ENCODE measurements at places on chromosomes 2 and 18.

DNA sequence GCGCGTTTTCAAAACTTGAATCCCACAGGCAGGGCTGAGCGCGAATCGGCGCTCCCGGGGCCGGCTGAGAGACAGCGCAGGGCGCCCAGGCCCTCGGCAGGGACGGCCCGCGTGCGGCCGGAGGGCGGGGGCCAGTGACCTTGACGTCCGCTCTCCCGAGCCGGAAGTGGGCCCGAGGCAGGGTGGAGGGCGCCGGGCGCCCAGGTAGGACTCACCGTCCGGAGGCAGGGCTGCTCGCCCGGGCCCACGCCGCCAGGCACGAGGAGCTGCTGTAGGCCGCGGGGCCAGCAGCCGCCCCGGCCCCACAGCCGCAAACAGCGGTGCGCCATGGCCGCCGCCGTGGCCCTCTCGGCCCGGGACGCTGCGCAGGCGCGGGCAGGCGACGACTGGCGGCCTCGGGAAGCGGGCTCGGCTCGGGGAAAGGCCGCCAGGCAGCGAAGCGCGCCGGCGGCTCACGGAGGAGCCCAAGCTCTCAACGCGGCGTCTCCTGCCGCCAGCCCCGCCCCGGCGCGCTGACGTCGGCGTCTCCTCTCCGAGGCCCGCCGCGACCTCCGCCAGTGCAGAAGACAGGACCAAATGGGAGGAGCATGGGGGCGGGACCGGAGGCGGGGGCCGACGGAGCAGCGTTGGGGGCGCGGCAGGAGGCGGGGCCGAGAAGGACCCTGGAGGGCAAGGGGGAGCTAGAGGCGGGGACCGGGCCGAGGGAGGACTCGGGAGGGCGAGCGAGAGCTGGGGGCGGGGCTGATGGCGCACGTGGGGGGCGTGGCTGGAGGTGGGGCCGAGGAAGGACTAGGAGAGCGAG, at the start of gene AFG3L2:
Gene AFG3L2 (minus strand): TSS at position 474 of the 802 bp plus-strand sequence. CDS start 145 bp downstream, at position 329.
- DNase-seq, result peak; percentile 98

DNA sequence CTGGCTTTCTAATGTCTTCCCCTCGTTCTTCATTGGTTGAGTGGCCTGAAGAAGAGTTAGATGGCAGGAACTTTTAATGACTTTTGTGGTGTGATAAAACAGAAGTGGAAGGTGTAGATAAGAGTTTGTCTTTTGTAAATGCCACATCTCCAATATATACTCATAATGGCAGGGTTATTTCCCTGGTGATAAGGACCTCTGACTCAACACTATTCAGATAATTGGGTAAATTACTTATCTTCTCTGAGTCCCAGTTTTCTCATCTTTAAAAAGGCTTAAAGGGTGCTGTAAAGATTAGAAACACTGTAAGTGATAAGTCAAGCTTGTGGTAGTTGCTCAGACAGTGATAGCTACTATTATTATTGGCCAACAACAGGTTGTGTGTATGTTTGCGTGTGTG, 9.5 kb downstream of the KLHL14 start:
- DNase-seq, result no peak

GRCh38 chr2:102473020-102473419, at the start of gene SLC9A4:
Gene SLC9A4 (plus strand): TSS chr2:102473226. CDS start chr2:102473760, 534 bp downstream.
- DNase-seq, result no peak

- no peak for DNase-seq
These were observed 264.8 kb upstream of the HNRNPA3 start for GRCh38 chr2:176947754-176948153.

GRCh38 chr18:48022531-48023329, 92.3 kb upstream of the SMAD2 start:
- no peak for DNase-seq

- no peak for DNase-seq
These were observed 34.6 kb downstream of the USP40 start for GRCh38 chr2:233531955-233532354.

DNA sequence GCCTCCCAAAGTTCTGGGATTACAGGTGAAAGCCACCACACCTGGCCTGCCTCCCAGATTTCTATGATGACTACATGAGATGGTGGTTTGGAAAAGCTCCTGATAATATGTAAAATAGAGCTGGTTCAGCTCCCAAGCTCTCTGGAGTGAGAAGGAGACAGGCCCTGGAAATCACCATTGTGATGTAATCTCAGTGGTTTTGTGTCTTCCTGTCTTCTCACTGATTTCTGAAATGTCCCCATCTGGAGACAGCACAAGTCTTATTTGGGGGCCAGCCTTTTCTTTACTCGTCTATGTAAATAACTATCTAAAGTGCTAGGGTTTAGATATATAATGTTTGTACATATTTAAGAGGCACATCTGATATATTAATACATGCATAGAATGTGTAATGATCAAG, 64.0 kb downstream of the CCNT2 start:
- DNase-seq, result no peak

DNA sequence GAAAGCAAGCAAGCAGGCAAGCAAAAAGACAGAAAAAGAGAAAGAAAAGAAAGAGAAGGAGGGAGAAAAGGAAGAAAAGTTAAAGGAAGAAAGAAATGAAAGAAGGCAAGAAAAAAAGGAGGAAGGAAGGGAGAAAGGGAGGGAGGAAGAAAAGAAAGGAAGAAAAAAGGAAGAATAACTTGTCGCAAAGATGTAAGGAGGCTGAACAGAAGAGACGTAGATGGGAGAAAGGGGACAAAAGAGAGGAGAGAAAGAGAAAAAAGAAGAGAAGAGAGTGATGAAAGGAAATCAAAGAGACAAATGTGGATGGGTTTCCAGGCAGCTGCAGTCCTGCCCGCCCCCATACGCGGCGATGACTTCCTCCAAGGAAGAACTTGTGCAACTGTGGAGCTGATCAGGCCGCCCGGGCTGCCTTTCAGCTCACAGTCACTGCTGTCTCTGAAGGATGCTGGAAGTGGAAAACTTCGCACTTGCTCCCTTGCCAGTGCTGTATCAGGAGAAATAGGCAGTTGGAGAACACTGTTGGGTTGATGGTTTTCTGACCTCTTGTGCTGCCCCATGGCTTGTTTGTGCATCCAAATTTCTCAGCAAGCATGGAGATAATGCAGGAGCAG, 52.9 kb downstream of the TRIB2 start:
- no peak for DNase-seq

DNA sequence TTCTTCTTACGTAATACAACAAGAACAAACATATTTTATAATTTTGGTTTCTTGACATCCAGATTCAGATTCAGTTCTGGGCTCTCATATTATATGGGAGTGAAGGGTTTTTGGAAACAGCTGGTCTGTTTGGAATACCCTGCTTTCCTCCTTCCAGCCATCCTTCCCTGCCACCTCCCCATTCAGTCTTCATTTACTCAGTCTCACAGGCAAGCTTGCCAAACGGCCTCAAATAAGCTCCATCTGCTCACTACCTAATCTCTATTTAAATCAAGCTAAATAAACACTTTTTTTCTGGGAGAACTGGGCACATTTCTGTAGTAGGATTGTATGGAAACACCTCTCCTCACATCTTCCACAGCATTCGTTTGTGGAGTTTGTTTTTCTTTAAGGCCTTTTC, 147.5 kb downstream of the RND3 start:
- DNase-seq, result no peak

DNA sequence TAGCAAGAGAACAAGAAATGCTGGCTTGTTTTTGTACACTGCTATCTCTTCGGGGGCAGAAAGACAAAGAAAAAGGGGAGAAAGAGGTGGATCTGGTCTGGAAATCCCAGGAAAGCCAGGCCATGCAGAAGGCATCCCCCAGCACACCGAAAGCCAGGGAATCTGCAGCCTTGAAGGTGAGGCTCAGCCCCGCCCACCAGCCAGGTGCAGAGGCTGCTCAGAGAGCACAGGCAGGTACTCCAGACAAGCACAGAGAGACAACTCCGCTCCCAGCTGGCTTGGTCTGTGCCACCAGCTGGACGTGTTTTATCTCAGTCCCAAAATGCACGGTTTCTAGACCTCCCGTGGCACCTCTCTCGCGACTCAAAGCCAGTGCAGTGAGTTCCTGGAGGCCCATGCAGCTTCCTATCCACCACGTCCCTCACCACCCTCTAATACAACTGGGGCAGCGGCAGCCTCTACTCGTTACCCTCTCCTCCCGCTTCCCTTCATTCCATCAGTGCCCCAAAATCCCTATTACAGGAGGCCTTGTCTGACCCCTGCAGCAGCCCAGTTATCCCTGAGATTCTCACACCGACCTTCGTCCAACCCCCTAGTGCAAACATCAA, 62.8 kb downstream of the HDAC4 start:
- no peak for DNase-seq

GRCh38 chr2:203330434-203330833, 2.2 kb downstream of the ABI2 start:
- no peak for DNase-seq

DNA sequence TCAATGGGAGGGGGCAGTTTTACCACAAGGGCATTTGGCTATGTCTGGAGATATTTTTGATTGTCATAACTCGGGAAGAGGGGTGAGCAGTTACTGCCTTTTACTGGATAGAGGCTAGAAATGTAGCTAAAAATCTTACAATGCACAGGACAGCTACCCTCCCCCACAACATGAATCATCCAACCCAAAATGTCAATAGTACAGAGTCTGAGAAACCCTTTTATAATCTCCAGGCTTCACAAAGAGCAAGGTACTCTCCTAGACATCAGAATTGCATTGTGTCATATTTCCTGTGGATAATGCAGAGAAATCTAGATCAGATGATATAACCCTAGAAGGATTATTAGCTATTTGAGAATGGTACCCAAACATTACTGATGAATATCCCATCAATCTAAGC, 277.1 kb upstream of the NRP2 start:
- no peak for DNase-seq

- DNase-seq, result no peak
These were observed 101.2 kb downstream of the ZNF236 start for GRCh38 chr18:76923485-76924085.

DNA sequence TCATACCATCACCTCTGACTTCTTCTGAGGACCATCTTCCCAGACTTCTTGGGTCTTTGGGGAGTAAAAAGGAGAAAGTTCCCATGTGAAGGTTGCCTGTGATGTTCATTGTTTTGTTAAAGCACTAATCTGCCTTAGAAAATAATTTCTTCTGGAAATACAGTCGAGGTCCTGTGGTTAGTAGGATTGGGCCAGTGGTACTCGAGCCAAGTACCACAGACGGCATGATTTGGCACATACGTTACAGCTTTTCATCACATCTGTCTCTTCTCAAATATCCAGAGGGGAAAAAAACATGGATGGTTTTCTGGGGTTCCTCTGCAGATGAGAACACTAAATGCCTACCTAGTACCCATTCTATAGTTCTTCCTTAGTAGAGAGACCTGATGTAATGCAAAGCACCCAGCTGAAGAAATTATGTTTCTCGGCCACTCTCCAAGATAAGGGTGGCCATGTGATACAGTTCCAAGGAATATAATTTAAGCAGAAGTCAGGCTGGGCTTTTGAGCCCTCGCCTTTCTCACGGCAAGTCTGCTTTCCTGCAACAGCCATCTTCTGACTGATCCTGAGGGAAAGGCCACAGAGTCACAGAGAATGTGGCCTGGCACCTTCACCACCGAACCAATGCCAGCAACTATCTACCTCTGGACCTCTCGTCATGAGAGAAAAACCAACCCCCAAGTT, 161.0 kb downstream of the RNF152 start:
- no peak for DNase-seq

- no peak for DNase-seq
These were observed 115.2 kb upstream of the KLHL29 start for GRCh38 chr2:23269747-23270146.

DNA sequence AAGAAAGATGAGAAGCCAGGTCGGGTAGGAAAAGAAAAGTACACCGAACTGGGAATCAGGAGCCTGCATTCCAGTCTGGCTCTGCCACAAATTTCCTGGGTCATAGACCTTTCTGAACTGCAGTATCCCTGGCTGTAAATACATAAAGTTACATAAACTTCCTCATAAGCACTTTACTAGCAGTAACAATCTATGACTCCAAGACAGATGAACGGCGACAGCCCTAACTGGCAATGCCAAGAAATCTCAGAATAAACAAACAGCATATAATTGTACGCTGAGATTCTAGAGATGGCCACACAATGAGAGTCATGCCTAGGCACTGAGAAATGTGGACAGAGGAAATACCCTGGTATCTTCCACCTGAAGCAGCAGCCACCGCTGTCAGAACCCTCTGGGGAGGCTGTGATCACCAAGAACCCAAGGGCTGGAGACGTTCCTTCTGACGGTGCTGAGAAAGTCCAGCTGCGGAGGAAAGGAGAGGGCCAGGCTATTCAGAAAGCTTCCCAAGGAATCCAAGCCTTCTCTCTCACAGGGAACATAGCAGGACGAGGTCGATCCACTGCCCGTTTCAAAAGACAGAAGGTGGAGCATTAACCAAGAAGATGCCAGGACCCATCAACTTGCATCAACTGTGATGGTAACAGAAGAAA, 89.3 kb upstream of the SLC66A3 start:
- DNase-seq, result no peak

GRCh38 chr2:169452080-169452479, 27.2 kb upstream of the BBS5 start:
- DNase-seq, result no peak

DNA sequence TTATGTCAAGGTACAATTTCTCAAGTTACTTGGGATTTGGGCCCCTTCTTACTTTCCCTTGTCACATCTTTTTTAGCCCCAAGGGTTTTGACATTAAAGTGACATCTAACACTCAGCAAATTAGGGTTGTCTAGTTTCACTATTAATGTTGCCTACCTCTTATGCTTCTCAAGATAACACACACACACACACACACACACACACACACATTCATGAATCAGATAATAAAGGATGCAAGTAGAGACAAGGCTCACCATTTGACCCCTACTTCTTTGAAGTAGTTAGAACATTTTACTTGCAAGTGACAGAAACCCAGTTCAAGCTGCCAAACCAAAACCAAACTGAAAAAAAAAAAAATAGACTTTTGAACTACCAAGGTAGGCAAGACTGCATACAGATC, 138.8 kb downstream of the TRIB2 start:
- DNase-seq, result no peak

GRCh38 chr18:58288921-58289797, 245.1 kb downstream of the NEDD4L start:
- DNase-seq, result no peak

GRCh38 chr18:46141199-46141598, 37.0 kb downstream of the HAUS1 start:
- no peak for DNase-seq

DNA sequence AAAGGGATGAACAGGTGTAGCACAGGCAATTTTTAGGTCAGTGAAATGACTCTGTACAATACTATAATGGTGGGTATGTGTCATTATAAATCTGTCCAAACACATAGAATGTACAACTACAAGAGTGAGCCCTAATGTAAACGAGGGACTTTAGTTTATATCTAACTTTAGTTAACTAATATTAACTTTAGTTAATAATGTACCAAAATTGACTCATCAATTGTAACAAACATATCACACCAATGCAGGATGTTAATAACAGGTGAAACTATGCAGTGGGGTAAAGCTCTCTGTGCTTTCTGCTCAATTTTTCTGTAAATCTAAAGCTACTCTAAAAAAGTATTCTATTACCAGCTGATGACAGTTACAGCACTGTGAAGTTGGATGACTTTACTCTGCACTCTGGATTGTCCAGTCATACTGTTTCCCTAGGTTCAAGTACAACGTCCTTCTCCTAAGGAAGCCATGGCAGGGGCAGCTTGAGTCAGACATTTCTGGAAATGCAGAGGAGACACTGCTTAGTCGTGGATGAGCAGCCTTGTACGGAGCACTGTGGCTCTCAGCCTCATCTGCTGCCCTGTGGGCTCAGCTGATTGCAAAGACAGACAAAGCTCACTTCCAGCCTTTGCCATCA, 26.1 kb downstream of the TGFA start:
- no peak for DNase-seq

Measured in AG04450 (cell line).